Mesenteric fat pad (tissue), 1 donor: ENCODE measurements at places on chromosomes 12 and 14.

DNA sequence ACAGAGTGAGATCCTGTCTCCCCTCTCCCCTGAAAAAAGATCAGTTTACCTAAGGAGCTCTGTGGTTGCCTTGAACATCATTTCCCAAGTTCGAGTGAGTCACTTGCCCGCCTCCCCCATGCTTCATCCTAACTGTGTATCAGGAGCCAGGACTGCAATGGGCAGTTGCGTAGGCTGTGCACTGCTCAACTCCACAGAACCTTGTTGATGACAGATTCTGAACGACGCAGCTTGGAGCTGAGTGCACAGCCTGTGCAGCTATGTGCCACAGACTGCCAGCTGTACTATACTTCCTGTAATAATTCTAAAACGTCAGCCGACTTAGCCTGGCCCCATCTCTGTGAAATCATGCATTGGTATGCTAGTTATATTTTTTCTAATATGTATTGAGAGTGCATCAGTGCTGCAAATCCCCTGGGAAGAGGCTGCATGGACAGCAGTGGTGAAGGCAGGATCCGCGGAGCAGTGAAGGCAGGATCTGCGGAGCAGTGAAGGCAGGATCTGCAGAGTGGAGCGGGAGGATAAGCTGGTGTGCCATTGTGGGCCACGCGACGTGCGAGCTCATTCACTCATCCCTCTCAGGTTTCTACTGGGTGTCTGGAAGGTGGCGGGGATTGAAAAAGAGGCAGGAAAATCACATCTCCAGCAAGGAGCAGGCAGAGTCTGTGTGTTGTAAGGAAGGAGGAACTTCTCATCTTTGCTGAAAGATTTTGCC lies 80.8 kb downstream of the GALNT9 start:
- no peak for DNase-seq

DNA sequence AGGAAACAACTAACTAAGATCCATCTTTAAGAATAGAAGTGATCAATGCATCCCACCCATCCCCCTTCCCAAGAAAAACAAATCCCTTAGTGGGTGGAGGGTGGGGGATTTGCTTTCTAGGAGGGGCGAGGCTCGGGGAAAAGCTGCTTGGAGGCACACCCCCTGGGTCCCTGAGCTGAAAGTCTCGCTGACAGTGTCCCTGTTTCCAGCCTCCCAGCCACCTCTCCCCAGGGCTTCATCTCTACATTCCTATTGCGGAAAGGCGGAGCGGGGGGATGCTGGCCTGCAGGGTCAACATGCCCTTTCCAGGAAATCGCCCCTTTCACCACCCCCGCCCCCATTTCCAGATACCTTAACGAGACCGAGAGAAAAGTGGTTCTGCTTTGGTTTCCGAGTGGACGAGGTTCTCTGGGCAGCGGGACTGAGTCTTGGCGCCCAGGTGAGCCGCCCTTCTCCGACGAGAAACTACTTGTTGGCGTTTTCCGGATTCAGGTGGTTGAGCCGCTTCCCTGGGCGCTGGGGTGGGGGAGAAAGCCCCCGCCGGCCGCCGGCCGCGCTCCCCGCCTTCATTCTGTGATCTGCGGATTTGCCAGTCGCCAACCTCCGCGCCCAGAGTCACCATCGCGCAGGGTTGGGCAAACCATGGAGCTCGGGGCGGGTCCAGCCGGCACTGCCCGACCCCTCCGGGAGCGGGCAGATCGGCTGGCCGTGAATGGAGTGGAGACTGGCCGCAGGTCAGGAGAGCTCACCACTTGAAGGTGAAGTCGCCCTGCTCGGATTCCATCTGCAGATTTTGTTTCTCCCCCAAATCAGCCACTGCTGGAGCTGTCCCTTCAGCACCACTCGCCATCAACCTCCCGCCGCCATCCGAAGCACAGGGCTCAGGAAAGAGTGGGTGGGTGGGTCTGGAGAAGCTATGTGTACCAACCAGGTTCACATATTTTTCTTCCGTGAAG lies 505 bp downstream of the KCNC2 start:
- DNase-seq: no peak

DNA sequence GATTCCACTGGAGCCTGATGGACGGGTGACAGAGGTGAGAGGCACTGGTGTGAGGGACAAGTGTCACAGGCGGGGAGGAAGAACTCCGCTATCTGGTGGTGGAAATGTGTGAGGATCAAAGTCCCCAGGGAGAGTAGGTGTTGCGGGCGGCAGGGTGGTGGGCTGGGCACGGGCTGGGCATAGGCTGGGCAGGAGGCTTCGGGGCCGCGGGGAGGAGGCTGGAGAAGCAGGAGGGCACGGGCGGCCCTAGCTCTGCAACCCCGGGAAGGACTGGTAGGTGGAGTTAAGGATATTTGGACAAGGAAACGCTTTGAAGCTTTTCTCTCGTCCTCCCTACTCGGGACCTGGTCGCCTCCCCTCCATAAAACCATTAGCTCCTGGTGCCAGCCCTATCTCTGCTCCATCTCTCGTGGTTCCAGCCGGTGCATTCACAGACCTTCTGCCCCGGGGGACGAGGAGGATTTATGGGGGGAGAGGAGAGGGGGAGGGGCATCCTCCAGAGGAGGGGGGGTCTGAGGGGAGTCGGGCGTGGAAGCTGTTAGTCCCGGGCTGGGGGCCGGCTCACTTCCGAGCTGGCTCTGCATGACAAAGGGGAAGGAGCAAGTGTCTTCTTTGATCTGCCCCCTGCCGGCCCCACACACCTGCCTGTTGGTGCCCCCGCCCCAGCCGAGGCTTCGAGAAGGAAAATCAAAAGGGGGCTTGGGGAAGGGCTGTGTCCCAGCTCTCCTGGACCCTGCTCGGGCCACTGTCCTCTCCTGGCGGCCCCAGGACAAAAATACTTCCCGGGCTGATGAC lies 504 bp downstream of the WNT5B start:
- DNase-seq: no peak

- DNase-seq: no peak
Observed at GRCh38 chr12:71108355-71108754, 49.4 kb downstream of the TSPAN8 start.

GRCh38 chr12:3038166-3038565 lies 39.0 kb upstream of the TSPAN9 start:
- DNase-seq: no peak

DNA sequence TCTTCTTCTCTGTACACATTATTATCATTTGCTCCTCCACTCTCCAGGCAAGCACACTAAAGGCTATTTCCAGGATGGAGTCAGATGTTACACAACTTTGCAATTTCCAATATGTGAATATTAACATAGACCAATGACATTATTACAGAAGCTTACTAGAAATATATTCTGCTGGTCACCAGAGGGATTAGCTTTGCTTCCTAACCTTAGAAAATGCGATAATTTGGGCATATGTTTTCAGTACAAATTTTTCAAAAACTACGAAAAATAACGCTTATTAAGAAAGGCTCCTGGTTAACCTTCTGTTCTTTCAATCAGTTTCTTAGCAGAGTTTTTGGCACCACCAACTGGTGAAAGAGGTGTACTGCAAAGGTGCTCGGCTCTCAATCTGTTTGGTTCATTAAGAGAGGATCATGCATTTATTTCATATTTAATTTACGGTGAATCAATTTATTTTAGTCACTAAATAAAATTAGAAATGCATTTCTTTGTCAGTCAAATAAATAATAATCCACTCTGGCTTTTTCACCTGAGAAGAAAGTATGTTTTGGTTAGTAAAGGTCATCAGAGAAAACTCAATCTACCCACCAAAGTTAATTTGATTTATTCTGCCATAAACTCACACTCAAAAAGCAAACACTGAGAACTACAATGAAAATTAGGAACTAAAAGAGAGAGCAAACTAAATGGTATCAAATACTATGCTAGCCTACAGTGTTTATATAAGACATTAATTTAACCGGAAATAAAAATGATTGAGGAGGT lies 39.2 kb downstream of the EFCAB11 start:
- no peak for DNase-seq

DNA sequence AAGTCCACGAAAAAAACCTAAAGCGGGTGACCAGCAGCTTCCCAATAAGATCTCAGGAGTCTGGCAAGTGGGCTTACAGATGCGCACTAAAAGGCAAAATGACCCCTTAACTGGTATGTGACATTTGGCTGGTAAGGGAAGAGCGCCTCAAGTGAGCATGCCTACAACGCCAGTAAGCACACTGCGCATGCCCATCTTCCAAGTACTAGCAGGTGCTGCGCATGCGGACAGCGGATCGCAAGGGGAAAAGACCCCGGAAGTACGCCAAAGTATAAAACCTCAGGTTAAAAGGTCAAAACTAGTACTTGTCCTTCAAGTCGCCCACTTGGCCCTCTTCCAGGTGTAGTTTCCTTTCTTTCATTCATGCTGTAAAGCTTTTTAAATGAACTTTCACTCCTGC lies 518.5 kb upstream of the MDGA2 start:
- DNase-seq: no peak

DNA sequence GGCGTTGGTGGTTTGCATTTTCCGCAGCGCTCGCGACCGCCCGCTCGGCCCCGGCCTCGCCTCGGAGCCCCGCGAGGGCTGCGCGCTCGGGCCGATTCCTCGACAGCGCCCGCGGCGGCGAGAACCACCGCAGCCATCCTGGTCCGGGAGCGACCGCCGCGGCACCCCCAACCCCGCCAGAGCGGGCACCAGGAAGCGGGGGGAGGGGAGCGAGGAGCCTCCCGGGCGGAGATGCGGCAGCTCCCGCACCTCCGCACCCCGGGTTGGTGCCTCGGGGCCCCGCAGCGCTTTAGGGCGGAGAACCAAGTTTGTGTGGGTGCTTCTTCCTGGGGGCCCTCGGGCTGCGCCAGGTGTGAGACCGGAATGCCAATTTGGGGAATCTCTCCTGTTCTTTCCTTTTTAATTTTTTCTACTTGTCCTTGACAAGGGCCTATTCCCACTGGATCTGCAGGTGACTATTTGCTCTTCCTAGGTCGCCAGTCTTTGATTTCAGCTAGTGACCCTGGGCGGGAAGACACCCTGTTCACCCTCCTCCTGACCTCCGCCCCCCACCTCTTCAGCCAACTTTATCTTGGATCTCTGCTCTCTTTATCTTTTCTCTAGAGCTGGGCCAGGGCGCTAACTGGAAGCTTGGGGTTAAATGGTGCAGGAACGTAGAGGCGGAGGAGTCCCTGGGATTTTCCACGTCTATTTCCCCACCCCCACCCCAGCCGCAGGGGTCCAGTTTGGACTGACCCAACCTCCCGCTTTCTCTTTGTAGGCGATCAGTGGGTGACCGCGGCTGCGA lies at the start of gene SOCS2:
Gene SOCS2 (plus strand): TSS at position 751 of the 787 bp plus-strand sequence. CDS start 223 bp downstream, outside the sequence.
- DNase-seq: no peak

DNA sequence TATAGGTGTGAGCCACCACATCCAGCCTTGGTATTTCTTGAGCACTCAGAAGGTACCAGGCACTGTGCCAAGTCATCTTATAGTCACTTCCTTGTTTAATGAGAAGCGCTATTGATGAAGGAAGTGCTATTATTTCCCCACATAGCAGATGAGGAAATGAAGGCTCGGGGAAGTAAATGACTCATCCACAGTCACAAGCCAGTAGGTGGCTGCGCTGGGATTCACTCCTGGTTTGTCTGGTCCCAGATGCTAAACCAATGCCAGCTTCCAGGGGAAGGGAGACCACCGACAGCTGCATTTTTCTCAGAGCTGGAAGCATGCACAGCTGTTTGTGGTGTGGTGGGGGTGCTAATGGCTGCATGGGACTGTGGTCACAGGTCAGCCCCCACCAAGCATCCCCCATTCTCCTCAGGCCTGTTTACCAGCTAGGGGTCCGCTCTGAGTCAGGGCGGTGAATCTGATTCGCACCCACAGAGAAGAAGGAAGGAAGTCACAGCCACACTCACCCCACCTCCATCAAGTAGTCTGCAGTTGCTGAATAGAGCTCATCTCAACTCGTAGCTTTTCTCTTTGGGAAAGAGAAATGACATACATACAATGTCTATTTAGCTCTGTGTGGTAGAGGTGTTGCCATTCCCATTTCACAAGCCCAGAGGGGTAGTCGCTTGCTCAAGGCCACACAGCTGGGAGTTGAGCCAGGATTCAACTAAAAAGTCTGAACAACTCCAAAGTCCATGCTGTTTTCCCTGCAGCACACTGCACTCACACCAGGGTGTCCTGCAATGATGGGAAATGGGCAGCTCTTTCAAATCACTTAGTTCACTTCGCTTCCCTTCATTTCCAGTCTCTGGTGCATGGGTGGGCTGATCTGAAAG lies 6.3 kb upstream of the LTBP2 start:
- DNase-seq: no peak

- DNase-seq: no peak
Observed at GRCh38 chr12:45464699-45465098, 248.8 kb downstream of the ANO6 start.

GRCh38 chr12:104858611-104859543 lies 99.2 kb downstream of the SLC41A2 start:
- no peak for DNase-seq

GRCh38 chr14:106185837-106186233 lies 659.5 kb downstream of the TMEM121 start:
- no peak for DNase-seq

DNA sequence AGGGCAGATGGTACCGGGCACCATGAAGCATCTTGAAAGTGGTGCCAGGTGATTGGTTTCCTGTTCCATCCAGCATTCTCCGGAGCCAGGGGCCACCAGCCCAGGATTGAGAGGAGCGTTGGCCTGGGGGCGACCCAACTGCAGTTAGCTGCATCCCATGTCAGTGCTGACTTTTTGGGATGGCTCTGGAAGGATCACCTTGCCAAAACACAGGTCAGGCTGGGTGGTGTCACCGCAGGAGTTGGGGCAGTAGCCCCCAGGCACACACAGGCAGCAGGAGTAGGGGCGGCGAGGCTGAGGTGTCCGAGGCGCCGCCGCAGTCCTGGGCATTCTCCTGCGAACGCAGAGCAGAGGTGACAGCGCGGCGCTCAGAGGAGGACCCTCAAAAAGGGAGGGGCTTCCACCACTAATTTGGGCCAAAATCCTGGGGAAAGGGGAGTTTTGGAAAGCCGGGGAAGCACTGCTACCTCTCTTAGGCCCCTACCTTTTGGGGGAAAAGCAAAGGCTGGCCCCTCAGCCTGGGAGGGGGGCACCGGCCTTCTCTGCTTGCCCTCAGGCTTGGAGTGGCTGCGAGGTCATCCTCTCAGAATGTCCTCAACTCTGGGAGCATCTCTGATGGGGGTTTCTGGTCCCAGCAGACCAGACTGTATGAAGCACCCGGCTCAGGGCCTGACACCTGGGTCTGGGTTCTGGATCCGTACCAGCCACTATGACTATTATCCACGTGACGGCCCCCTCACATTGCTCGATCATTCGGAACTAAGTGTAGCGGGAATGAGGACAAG lies 26.7 kb upstream of the LRTM2 start:
- no peak for DNase-seq

GRCh38 chr12:111819191-111820158 lies 22.6 kb upstream of the MAPKAPK5 start:
- no peak for DNase-seq

GRCh38 chr12:58934528-58934927 lies 14.2 kb upstream of the LRIG3 start:
- DNase-seq: no peak

DNA sequence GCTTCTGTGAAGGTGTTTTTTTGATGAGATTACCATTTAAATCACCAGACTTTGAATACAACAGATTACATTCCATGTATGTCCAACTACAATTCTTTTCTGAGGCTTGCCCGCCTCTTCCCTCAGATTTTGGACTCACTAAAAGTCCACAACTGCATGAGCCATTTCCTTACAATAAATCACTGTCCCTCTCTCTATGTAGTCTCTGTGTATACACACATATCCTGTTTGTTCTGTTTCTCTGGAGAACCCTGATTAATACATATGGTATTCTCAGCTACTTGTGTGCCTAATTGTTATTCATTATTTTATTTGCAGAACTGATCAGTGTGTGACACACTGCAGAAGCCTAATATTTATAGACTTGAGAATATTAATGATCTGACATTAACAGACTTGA lies 2.4 kb upstream of the MIPOL1 start:
- no peak for DNase-seq

GRCh38 chr12:19525274-19525673 lies 86.0 kb downstream of the AEBP2 start:
- DNase-seq: no peak
